T-helper 2 cell treated with Interferon-gamma antibody and Interleukin-4, amounts not matched to agents 5 μg/mL and 100 μg/mL, for 36 hours (primary cell): ENCODE measurements at places on chromosomes 13 and 19.

DNA sequence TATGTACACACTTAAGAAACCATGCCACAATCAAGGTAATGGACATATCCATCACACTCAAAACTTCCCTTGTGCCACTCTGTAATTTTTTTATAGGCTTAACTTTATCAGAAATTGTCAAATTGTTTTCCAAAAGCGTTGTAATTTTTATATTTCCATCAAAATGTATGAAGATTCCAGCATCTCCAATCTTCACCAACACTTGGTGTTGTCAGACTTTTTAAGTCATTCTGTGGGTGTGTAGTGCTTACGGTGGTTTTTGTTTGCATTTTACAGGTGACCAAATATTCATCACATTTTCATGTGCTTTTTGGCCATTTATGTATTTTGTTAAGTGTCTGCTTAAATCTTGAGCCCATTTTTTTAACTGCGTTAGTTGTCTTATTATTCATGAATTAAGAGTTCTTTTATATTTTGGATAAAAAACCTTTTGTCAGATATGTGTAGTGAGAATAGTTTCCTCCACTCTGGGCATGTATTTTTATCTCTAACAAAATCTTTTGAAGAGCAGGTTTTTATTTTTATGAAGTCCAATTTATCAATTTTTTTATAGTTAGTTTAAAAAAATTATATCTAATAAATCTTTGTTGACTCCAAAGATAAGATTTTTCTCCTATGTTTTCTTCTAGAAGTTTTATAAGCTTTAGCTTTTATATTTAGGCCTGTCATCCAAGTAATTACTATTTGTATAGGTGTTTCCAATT lies 4.6 kb upstream of the ZNF45 start:
- DNase-seq = no peak

DNA sequence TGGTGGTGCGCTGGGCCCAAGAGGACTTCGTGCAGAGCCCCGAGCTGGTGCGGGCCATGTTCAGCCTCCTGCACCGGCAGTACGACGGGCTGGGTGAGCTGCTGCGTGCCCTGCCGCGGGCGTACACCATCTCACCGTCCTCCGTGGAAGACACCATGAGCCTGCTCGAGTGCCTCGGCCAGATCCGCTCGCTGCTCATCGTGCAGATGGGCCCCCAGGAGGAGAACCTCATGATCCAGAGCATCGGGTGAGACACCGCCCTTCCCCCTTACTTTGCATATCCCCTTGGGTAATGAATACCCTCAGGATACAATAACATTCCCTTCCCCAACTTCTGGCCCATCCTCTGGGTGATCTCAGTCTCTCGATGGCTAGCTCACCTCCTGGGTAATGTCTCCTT lies 60.9 kb downstream of the RYR1 start:
- no peak for DNase-seq

DNA sequence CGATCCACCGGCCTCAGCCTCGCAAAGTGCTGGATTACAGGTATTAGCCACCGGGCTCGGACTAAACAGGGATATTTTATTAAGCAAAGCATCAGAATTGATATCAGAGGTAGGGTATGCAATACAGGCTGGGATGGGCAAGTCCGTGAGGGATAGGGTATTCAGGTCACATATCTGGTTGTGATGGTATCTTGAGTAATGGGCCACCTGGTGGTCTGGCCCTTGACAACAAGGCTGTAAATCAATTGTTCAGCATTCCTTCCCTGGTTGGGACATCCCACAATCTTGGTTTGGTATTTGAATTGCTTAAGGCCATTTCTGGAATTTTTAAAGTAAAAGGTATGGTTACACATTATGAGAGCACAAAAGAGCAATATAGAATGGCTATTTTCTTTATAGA lies 1588.0 kb downstream of the SLITRK1 start:
- DNase-seq = no peak

DNA sequence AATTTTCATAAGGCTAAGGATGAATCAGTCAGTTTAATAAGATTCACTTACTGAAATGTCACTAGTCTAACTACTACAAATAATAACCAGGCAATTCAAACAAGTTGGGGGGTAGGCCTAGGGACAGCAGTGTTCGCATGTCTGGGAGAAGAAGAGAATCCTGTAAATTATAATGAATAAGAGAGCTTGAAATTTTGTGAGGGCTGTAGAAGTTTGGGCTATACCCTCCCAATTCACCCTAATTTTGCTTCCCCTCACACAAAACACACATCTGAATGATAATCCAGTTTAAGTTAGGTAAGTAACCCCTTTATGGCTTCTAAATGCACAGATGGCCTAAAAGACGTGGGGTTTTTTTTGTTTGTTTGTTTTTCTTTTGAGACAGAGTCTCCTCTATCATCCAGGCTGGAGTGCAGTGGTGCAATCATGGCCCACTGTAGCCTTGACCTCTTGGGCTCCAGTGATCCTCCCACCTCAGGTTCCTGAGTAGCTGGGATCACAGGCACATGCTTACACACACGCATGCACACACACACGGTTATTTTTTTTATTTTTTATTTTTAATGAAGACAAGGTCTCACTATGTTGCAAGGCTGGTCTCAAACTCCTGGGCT lies 69.9 kb downstream of the TBC1D4 start:
- DNase-seq = no peak

DNA sequence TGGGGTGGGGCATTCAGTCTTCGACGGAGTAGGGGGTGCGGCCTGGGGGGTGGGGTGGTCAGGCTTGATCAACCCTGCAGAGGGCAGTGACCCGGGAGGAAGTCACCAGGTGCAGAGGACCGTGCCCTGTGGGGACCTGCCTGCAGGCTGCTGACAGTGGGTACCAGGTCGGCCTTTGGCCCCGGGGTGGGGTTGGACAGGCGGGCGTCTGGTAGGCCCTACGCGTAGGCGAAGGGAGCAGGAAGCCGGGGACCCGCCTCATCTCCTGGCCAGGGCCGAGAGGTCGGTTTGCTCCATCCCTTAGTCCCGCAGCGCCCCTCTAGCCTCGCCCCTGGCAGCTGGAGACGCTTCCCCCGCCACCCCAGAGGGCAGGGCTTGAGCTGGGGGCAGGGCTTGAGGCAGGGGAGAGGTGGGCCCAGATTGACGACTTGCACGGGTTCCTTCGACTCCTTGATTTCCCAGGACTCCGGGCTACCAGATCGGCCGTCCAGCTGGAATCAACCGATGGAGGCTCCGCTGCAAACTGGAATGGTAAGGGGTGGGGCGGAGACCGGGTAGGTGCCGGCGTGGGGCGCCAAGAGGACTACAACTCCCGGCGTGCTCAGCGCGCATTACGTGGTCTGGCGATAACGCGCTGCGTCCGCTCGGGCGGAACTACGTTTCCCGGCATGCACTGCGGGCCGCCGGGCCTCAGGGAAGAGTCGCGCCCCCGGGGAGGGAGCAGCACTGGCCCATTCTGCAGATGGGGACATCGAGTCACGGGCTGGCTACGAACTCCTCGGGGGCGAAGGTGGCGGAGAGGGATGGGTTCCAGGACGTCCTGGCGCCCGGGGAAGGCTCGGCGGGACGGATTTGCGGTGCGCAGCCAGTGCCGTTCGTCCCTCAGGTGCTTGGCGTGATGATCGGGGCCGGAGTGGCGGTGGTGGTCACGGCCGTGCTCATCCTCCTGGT lies at the start of gene PNPLA6:
PNPLA6 (plus strand) TSS at position 671 of the 951 bp plus-strand sequence; CDS start at position 743, 72 bp downstream.
- DNase-seq = peak; percentile 94

DNA sequence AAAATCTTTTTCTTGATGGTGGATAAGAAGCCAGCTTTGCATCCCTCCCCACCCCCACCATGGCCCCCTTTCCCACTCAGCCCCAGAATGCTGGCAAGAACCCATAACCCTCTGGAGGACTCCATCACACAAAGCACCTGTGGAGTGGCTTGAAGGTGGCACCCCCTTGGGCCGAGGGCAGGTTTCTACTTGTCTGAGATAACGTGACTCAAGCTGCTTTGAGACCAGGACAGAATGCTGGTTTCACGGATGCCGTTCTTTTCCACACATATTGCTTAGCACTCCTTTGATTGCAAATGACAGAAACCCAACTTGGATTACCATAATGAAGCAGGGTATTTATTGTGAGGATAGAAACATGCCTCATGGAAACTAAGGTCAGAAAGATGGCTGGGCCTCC lies 82.2 kb downstream of the LACC1 start:
- no peak for DNase-seq

DNA sequence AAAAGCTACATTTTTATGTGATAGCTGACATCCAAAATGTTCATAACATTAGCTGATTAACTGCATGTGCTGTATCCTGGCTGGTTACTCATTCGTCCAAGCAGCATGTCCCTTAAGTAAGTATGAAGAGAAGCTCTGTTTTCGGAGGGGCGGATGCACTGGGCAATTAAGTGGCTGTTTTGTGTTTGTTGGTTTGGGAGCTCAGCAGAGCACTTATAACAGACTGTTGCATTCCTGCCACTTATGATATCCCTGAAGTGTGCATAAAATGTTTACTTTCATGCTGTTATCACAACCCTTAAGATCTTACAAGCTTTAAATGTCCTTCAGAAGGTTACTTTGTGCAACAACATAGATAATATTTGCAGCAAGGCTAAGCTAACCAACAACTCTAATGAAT lies 264.1 kb downstream of the NALCN start:
- no peak for DNase-seq

DNA sequence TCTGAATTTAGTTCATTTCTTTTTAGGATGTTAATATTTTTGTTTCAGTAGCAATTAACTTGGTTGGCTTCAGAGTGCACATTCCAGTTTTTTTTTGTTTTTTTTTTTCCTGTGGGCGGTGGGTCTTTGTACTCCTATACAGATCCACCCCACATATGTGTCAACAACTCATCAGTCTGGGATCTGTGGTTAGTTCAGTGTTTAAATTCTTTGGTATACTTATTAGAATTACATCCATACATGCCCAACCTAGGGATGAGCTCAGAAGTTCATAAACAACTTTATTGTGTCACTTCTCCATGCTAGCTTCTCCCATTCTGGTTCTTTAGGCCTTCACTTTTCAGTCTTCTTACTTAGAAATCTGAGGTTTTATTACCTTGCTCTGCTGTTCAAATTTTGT lies 50.9 kb downstream of the PCCA start:
- DNase-seq = no peak

DNA sequence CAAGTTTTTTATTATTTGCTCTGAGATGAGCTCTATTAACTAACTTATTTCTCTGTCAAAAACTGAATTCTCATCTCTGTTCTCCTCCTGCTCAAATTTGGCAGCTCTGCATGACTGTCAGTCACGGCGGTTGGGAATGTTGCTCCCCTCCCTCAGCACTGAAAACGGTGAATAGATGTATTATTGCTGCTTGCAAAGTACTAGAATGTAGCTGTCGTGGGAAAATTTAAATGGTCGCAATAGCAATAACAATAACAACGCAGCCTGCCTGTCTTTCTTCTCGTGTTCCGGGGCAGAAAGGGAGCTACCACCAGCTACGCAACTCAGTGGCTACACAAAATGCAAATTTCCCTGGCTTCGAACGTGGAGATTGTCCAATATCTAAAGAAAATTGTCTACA lies 125.6 kb upstream of the FRY start:
- no peak for DNase-seq

DNA sequence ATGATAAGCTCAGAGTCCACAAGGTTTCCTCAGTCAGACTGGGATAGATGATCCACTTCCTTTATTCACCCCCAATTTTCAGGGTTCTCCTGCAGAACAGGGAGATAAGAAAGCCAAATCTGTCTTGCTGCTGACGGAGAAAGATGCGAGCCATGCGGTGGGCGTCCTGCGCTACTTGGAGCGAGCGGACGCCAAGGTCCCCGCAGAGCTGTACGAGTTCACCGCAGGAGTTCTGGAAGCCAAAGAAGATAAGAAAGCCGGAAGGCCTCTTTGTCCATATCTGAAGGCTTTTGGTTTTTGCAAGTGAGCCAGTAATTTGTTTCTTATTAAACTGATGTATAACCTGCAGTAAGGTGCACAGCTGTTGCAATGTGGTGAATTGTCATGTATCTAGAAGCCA lies 66.7 kb downstream of the SLC7A9 start:
- no peak for DNase-seq

DNA sequence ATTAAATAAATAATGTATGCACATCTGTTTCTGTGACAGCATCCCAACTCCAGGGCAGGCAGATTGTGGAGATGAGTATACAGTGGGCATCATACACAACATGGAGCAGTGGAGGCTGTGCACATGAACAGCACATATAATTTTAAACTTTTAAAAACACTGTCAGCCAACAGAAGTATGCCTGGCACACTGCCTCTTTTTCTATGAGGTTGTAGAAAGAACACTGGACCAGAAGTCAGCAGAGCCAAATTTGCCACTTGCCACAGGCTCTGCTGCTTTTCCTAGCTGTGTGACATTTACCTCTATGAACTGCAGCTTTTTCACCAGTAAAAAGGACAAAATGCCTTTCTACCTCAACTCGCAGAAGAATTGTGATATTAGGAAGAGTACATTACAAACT lies 118.7 kb downstream of the FRY start:
- no peak for DNase-seq

GRCh38 chr13:68727798-68728197 lies 1379.8 kb upstream of the ATXN8OS start:
- no peak for DNase-seq

- DNase-seq = no peak
Observed at GRCh38 chr13:113726961-113727411, 32.0 kb upstream of the TMEM255B start.

GRCh38 chr13:107348471-107348870 lies 780.5 kb upstream of the ARGLU1 start:
- DNase-seq = no peak

- no peak for DNase-seq
Observed at GRCh38 chr13:109738298-109738746, 48.1 kb downstream of the IRS2 start.

- no peak for DNase-seq
Observed at GRCh38 chr19:28074773-28075172, 1138.2 kb downstream of the UQCRFS1 start.

GRCh38 chr13:79581870-79582315 lies 100.9 kb downstream of the NDFIP2 start:
- DNase-seq = no peak

GRCh38 chr13:109007946-109008345 lies 378.5 kb downstream of the MYO16 start:
- DNase-seq = no peak

GRCh38 chr19:35549174-35549788 lies 3.9 kb downstream of the TMEM147 start:
- DNase-seq = peak; percentile 39

DNA sequence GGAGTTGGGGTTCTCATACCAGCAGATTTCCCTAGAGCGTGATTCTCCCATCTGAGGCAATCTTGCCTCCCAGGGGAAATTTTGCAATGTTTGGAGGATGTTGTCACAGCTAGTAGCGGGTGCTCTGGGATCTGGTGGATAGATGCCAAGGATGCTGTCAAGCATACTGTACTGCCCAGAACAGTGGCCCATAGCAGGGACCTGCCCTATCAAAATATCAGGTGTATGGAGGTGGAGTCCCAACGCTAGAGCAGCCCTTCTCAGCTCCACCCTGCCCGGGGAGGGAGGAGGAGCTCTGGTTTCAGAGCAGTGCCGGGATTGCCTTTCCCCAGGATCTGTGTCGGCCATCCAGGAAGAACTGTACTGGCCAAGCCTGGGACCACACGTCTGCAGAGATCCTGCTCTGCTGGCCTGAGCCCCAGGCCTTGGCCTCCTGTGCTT lies 10.9 kb upstream of the QTRT1 start:
- DNase-seq = no peak

DNA sequence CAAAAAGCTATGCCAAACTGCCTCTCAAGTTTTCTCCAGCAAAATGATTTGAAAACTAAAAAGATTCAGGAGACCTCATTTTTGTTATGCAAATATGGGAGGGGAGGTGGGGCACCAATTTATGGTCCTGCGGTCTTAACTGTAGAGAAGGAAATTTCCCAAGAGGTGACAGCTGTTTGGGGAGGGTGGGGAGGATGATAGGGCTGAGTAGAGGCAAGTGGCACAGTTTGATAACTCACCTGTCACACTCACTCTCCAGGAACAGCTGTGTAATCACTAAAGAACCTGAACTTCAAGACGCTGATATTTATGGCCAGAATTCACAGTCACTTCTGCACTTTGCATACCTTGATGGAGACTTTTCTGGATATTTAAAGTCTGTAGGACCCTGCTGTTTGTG lies 232.9 kb upstream of the STARD13 start:
- no peak for DNase-seq
